ENCODE measurements at places on chromosomes 13 and 19. TPM values are rescaled to one million over a fixed set of nuclear protein-coding genes. Genes with fewer than 3 reads are reported as not detected.

The SLC5A5 gene
- total RNA-seq = not detected

The ZNF700 gene
- total RNA-seq = 4.2 TPM

The AKAP8L gene
- 74.5 TPM for total RNA-seq

The ZNF708 gene
- total RNA-seq = 3.5 TPM

The CLC gene
- total RNA-seq = not detected

The ZNF146 gene
- total RNA-seq = 29.6 TPM

The ZNF701 gene
- total RNA-seq = 15.6 TPM

The ZNF845 gene
- total RNA-seq = 3.3 TPM

The SIN3B gene
- total RNA-seq = 21.9 TPM

The GTF2F2 gene
- total RNA-seq = 22.3 TPM

The PDE4A gene
- total RNA-seq = 36.8 TPM

All from Right ventricle myocardium superior (tissue), 1 donor.